ENCODE measurements at places on chromosomes 16 and 17. TPM values are rescaled to one million over a fixed set of nuclear protein-coding genes. Genes with fewer than 3 reads are reported as not detected.
A peak's percentile ranks its signal among the peaks of the same experiment; 100 is the strongest.

- DNase-seq: no peak
Observed at GRCh38 chr16:12655537-12655936, 148.2 kb downstream of the CPPED1 start.

GRCh38 chr17:28497931-28498330 lies 8.2 kb upstream of the FOXN1 start:
- DNase-seq: no peak

- DNase-seq: no peak
Observed at GRCh38 chr16:74524926-74525325, 82.0 kb downstream of the GLG1 start.

The PIK3R5 gene
- not detected for polyA plus RNA-seq

GRCh38 chr17:63701868-63702720 lies 2.2 kb upstream of the LIMD2 start:
- no peak for DNase-seq

DNA sequence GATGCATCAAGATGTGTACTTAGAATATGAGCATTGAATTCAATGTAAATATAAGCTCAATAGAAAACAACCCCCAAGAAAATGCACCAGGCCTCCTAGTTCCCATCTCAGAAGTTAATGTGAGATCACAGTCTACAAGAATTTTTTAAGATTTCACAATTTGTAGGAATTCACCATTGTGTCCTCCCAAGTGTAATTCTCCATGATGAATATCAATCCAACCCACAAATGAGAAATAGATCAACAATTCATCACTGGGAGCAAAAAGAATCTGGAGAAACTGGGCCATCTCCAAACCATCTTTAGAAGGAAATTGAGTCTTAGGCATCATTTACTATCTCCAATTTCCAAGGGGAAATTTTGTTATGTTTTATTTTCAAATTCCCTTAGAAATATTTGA lies 310.5 kb upstream of the GOT2 start:
- no peak for DNase-seq

DNA sequence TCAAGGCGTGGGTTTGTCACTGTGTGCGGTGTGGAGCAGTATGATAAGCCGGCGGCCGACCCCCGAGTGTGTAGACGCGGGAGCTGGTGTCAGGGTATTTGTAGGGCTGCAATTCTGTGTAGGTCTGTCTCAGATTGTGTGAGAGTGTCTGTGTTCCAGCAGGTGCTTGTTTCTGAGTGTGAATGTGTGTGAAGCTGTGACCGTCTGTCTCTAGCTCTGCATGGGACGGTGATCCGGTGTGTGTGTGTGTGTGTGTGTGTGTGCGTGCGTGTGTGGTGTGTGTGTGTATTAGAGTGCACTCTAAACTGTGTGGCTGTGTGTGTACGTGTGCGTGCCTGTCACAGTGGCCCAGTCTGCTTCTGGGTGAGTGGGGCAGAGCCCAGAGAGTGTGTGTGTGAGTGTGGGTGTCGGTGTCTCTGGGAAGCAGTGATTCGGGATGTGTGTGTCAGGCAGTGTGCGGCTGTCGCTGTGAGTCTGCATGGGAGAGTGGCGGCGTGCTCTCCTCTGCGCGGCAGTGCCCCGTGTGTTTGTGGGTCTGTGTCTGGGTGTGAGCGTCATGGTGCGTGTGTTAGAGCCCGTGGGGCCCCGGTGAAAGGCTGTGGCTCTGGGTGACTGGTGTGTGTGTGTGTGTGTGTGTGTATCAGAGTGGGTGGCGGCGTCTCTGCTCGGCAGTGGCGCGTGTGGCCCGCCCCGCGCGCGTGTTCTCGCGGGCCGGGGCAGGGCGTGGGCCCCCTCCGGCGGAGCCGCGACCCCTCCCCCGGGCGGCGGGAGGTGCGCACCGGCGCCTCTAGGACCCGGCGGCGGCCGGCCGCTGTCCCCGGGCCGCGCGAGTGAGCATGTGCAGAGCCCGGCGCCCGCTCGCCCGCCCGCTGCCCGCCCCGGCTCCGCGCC lies at the start of gene WSCD1:
TSS of gene WSCD1 (plus strand) at position 841 of the 891 bp plus-strand sequence. CDS start 10,280 bp downstream, outside the sequence.
- no peak for DNase-seq

The ERN2 gene
- 0.60 TPM for polyA plus RNA-seq

DNA sequence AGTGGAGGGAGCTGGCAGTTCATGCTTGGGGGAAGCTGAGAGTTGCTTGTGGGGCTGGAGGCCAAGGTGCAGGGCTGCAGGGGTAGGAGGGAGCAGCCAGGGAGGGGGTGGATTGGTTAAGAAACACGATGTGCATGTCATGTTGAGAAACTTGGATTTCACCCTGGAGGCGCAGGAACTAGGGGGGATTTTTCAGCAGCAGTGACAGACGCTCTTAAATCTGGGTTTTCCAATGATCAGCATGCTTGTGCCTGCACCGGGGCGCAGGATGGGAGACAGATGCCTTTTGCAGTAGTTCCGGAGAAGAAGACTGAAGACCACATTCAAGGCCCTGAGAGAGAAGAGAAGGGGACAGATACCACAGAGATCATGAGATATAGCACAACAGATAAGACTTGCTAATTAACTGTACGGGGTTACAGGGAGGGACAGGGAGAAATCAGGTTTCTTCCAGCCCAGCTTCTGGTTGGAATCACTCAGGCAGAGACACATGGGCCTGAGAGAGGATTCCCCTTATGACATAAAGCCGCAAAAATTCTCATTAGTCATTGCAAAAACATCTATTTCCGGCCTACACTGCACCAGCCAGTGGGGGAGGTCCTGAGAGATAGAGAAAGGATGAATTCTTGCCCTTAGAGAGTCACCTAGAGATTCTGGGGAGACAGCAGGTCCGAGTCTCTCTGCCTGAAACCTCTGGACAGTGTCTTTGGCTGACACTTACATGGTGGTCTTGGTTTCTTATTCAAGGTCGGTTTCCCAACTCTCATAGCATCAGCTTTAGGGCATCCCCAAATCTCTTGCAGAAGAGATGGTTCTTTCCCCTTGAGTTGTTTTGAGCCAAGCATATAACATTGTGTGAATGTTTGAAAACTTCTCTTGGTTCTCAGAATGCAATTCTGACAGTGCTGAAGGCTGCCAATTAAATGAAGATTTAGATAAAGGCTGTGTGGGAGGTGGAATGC lies 27.1 kb downstream of the CDH13 start:
- DNase-seq: peak; percentile 95

The CCL8 gene
- polyA plus RNA-seq: not detected

- no peak for DNase-seq
Observed at GRCh38 chr17:52477824-52478699, 319.5 kb upstream of the CA10 start.

DNA sequence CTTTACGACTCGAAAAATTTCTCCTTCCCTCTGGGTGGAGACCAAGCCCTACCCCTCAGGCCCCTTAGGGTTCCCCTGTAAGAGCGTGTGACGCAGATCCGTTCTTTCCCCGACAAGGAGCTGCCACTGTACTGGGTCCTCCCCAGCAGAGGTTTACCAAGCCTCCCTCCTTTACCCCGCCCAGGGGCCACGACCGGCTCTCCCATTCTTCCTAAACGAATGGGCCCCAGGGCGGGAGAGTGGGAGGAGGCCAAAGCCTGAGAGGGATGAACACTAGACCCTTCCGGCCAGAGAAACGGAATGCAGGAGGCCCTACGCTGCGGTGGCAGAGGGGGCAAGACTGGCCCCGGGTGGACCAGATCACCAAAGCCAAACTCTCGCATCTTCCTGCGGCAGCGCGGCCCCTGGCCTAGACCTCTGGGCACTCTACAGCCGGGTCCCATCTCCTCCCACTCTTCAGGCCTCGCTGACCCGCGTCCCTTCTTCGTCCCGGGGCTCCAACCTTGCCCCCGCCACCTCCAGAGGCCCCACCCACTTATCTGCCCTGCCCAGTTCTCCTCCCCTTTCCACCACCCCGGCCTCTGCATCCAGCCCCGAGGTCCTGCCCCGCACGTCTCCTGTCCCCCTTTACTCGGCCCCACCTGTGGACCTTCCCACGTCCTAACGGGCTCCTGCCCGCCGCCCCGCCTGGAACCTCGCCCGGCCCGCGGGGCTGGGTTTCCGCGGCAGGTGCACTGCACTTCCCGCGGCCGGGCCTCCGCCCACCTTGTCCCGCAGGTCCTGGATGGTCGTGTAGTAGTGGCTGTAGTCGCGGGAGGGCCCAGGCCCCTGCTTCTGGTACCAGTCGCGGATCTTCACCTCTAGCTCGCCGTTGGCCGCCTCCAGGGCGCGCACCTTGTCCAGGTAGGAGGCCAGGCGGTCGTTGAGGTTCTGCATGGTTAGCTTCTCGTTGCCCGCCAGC lies 765 bp downstream of the KRT19 start:
- DNase-seq: no peak

DNA sequence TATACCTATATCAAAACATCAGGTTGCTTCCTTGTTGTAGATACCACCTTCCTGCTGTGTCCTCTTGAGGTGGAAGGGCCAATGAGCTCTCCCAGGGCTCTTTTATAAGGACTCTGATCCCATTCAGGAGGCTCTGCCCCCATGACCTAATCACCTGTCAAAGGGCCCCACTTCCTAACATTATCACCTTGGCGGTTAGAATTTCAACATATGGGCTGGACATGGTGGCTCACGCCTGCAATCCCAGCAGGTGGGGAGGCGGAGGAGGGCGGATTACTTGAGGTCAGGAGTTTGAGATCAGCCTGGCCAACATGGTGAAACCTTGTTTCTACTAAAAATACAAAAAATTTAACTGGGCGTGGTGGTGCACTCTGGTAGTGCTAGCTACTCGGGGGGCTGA lies 86.4 kb downstream of the HAPSTR1 start:
- DNase-seq: no peak

DNA sequence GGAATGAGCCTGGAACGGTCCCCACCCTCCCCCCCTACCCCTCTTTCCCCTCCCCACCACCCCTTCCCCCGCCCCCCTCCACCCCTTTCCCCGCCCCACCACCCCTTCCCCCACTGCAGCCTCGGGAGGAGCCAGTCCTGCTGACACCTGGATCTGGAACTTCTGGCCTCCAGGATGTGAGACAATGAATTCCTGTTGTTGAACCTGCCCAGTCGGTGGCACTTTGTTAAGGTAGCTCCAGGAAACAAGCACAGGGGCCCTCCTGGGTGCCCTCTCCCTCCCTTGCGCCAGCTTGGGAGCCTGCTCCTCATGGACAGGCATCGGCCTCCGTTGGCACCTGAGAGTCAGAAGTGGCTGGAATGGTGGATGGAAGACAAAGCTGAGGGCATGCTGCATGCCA lies 152.4 kb upstream of the FOXF1 start:
- DNase-seq: no peak

The PRAC1 gene
- not detected for polyA plus RNA-seq

- no peak for DNase-seq
Observed at GRCh38 chr17:61363601-61364462, 35.8 kb upstream of the TBX2 start.

The TBC1D3I gene
- 0.07 TPM for polyA plus RNA-seq

- DNase-seq: no peak
Observed at GRCh38 chr17:30379903-30380381, 1.2 kb downstream of the CPD start.

DNA sequence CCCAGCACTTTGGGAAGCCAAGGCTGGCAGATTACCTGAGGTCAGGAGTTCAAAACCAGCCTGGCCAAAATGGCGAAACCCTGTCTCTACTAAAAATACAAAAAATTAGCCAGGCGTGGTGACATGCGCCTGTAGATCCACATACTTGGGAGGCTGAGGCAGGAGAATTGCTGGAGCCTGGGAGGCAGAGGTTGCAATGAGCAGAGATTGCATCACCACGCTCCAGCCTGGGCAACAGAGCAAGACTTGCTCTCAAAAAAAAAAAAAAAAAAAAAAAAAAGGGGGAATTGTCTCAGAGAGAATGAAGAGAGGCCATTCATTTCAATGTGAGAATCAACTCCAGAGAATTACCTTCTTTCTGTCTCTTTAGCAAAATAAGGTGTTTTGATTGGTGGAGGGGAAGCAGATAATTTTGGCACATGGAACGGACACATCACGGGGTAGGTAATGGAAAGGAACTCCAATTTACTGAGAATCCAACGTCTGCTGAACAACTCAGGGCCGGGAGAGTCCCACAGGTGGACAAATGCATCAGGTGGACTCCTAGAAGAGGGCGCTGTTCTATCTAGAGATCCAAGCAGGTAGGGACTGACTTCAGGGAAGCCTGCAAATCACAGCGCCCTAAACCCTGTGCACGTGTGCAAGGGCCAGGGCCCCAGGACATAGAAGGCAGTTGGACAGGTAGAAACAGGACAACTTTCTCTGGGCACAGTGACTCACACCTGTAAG lies 77.5 kb downstream of the BMERB1 start:
- no peak for DNase-seq

- DNase-seq: no peak
Observed at GRCh38 chr17:51128076-51128475, 7.4 kb upstream of the SPAG9 start.

The DOC2B gene
- not detected for polyA plus RNA-seq

DNA sequence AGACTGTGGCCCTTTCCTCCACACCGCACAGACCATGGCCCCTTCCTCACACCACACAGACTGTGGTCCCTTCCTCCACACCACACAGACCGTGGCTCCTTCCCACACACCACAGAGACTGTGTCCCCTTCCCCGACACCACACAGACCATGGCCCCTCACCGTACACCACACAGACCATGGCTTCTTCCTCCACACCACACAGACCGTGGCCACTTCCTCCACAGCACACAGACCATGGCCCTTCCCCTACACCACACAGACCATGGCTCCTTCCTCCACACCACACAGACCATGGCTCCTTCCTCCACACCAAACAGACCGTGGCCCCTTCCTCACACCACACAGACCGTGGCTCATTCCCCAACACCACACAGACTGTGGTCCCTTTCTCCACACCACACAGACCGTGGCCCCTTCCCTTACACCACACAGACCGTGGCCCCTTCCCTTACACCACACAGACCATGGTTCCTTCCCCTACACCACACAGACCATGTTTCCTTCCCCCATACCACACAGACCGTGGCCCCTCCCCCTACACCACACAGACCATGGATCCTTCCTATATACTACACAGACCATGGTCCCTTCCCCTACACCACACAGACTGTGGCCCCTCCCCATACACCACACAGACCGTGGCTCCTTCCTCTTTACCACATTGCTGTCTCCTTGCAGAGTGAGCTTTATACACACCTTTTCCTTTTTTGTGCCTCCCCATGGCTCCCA lies 297.5 kb upstream of the FOXF1 start:
- DNase-seq: no peak

The KRTAP2-2 gene
- polyA plus RNA-seq: not detected

The TSPAN10 gene
- 5.3 TPM for polyA plus RNA-seq

Data from IMR-90 (cell line).